Camera-type eye (tissue), 1 donor: ENCODE measurements at places on chromosomes 2 and 18. TPM values are rescaled to one million over a fixed set of nuclear protein-coding genes. Genes with fewer than 3 reads are reported as not detected.

The XIRP2 gene
- total RNA-seq: 7.5 TPM

The LRATD1 gene
- total RNA-seq: 24.7 TPM

The CYRIA gene
- 9.3 TPM for total RNA-seq

The TRABD2A gene
- total RNA-seq: 0.77 TPM

The VWC2L gene
- 11.5 TPM for total RNA-seq

The RFX8 gene
- total RNA-seq: 1.5 TPM

The IL36G gene
- not detected for total RNA-seq

The GPR35 gene
- 1.2 TPM for total RNA-seq

The FOXI3 gene
- 7.1 TPM for total RNA-seq

The TUBA4B gene
- total RNA-seq: not detected

The KCNF1 gene
- 6.8 TPM for total RNA-seq
